ENCODE measurements at places on chromosomes 6 and 20.

- no peak for DNase-seq
These were observed 32.6 kb downstream of the SIM1 start for GRCh38 chr6:100432136-100432535.

DNA sequence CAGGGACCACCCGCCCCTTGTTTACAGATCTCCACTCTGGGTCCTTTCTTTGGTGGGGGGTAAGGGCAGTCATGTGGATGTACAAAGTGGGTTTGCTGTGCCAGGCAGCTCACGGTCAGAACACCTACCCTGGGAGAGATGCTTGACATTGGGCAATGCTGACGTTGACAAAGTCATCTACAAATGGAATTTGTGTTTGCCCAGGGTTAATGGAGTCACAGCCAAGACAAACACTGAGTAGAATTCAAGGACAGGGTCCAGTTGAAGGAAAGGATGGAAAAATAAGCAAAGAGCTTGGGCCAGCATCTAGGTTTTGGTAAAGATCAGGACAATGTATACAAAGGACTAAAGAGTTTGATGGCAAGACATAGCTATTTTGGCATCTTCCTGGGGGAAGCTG is 54.7 kb downstream of the MOCS1 start:
- no peak for DNase-seq

- DNase-seq, result no peak
These were observed 256.6 kb downstream of the DLL1 start for GRCh38 chr6:170034294-170034693.

DNA sequence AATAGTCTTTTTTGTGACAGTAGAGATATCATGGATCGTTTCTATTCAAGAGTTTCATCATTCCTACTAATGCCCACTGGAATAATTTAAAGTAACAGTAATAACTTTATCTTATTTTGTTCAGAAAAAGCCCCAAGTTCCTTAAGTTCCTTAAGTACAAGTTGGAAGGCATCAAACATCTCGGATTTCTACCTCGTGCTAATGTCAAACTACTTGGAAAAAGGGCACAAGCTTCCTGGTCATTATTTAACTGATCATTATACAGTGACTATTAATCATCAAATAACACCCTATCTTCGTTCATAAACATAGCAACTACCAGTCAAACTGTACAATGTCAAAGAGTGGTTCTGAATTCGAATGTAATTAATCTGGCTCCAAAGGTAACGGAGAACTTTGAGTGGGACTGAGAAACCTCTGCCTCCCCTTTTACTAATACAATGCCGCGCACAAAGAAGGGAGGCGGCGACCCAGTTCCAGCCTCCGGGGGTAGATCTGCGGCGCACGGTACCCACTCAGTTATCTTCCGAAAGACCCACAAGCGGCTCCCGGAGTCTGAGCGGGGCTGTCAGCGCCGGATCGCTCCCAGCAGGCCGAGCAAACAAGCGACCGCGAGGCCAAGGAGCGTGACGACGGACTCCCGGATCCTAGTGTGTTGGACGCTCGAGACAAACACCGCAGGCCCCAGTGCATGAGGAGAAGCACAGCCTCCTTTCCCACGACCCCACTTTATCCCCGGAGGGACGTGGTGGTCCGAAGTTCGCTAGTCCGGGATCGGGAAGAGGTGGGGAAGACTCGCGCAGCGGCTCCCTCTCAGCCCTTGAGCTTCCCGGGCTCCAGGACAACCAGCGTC is 716 bp downstream of the SHPRH start:
- no peak for DNase-seq

DNA sequence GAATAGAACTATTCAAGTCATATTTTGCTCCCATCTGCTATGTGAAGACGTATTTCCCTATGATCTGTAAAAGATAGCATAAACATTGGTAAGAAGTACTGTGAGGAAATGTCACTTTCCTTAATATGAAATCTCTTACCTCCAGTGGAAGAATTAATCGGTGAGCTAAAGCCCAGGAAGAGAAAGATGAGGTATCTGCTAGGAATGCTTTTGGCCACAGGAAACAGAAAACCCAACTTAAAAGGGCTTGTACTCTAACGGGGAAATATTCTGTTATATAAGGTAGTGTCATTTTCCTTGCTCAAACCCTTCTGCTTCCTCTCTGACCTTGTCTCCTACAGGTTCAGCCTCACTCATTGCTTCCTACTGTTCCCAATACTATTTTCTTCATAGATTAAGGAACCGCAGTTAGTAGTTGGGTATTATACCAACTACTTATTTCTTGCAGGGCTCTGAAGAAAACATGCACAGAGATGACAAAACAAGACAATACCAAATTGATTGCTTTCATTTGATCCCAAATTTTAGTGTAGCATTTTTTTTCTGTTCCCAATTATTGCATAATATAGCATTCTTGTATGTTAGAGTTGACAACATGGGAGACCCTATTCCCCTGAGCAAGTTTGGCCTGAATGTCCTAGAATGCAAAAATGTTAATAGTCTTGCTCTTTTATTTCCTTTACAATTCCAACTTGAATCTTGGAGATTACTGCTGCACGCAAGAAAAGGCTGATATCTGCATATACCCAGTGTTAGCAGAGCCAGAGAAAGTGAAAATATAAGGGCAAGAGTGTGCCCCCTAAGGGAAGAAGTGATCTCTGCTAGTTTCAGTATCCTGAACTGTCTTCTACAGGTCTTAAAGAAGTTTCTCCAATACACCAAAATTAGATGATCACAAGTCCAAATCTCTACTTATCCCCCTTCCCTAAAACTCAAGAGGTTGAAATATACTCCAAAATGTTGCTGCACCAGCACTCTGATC is 65.3 kb downstream of the AFG1L start:
- DNase-seq, result no peak

- no peak for DNase-seq
These were observed 193.1 kb upstream of the SIM1 start for GRCh38 chr6:100657678-100658330.

DNA sequence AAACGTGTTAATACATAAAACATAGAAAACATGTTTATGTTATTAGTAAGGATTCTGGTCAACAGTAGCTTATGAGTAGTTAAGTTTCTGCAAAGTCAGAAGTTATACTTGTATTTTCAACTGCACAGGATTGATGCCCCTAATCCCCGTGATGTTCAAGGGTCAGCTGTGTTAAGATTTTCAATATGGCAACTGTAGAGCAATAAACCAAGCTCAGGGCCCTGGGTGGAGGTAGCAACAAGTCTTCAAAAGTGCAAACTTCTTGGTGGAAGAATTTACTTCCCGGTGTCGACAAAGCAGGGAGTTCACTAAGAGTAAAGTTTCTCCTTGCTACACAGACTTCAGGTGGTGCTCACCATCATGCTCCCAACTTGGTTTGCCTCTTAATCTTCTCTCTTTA is 4.1 kb upstream of the BCAS1 start:
- DNase-seq, result no peak

GRCh38 chr6:161436106-161436876 is 162.4 kb upstream of the AGPAT4 start:
- DNase-seq, result no peak

DNA sequence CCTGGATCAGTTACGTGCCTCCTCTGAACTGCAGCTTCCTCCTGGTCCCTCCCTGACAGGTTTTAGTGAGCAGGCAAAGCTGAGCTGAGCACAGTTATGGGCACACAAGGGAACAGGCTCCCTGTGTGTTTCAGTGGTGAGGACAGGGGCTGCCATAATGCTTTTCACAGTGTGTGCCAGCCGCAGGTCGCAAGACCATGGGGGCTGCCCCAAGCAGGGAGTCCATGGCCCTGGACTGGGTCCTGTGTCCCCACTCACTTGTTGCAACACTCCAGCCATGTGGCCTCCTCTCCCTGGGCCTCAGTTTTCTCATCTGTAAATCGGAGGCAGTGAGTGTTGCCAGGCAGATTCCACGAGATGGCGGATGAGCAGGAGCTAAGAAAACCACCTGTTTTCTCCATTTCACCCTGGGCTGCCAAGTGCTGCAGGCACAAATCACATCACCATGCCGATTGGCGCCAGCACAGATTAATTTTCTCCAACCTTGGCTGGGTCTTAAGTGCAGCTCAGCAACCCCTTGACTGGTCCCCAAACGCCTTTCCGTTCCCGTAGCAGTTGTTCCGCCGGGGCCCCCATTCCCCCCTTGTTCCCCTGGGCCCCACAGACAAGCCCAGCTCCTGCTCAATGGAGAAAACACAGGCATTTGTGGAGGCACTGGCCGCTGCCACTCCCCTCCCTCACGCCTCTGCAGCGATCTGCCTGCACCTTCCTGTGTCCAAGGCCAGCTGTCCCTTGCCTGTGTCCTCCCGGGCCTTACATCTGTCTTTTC is 57.1 kb upstream of the NNAT start:
- no peak for DNase-seq

DNA sequence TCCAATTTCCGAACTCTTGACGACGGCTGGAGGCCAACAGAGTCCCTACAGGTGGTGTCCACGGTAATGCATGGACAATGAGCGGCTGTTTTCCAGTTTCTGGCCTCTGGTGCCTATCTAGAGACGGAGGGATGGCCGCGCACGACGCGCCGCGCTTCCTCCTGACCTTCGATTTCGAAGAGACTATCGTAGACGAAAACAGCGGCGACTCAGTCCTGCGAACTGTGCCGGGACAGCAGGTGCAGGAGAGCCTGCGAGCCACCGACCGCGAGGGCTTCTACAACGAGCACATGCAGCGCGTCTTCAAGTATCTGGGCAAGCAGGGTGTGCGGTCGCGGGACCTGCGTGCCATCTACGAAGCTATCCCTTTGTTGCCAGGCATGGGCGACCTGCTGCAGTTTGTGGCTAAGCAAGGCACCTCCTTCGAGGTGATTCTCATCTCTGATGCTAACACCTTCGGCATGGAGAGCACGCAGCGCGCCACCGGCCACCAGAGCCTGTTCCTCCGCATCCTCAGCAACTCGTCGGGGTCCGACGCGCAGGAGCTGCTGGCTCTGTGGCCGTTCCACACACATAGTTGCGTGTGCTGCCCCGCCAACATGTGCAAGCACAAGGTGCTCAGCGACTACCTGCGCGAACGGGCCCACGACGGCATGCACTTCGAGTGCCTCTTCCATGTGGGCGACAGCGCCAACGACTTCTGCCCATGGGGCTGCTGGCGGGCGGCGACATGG is 169.4 kb downstream of the CDK19 start:
- DNase-seq, result no peak

GRCh38 chr6:56243518-56244070 is 3.8 kb downstream of the COL21A1 start:
- no peak for DNase-seq

DNA sequence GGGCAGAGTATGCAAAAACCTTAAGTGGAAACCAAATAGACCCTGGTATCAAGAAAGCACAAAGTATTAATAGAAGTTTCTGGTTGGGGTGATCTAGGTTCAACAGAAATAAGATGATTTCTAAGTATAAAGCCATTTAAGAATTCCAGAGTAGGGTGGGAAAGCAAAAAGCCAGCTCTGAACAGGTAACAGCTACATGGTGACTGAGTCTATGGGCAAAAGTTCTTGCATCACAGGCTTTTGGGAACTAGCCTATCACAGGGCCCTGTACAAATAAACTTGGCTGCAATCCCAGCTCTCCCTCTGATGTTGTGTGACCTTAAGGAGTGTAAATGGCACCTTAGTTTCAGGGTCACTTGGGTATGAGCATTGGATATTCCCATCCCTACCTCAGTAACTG is 5.5 kb downstream of the TCF19 start:
- DNase-seq, result no peak

DNA sequence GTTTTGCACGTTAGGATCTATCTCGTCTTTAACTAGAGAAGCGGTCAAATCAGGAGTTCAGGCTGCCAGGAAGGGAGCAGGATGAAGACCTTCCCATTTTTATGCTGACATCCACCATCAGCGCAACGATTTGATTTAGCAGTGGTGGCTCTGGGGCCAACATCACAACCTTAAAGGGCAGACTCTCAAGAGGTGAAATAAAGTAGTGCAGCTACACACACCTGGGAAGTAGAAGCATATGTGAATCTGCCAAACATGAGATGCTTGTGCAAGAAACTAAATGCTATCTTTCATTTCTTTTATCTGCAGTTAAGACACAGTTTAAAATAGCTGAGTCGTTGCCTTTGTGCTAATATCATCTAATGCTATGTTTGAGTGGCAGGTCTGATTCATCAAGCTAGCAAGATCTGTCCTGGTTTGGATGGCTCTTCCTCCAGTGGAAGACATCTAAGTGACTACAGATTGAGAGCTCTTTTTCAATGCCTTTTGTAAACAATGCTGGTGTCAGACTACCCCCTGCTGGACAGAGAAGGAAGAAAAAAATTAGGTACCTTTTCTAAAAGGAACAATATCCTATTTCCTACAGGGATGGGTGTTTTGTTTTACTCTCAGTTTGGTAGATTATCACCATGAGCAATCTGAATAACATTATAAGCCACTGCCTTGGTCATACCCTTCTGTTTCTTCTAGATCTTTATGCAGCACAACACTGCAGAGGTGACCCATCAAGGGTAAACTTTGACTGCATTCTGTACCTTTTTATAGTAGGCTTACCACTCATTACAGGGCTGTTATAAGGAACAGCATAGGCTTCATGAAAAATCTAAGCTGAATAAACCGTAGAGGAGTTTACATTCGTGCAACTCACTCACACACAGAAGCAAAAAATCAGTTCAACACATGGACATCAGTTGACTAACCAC is 171.6 kb upstream of the FBXL4 start:
- DNase-seq, result no peak

DNA sequence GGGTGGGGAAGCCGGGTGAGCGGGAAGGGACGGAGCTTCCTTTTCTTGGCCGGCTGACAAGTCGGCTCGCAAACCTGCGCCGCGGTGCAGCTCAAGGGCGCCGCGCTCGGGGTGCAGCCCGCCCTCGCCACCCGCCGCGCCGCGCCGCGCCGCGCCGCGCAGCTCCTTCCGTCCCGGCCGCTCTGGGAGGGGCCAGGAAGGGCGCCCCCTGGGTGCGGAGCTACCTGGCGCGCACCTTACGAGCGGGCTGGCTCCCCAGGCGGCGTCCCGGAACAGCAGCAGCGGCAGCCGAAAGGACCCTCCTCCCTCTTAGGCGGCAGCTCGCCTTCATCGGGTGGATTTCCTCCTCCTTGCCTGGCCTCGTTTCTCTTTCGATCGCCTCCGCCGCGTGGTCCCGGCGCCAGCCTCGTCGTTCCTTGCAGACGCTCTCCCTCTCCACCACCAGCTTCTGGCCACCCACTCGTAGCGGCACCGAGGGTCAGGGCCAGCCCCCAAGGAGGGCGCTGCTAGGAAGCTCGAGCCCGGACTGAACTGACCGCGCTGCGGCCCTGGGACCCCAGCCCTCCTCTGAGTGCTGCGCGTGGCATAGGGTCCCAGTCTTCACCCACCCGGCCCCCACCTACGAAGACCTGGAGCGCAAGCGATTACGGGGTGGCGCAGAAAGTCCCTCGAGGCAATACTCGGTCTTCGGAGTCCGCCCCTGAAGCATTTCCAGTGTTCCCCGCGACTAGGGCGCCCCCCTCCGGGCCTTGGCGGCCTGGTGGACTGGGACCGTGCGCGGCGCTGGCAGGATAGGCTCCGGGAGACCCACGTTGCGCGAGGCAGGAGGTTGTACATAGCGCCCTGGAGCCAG is at the start of gene MAP3K5:
Gene MAP3K5, minus strand, starts transcription at position 68 of the 853 bp plus-strand sequence. CDS start 320 bp downstream, outside the sequence.
- DNase-seq, result peak; percentile 92

DNA sequence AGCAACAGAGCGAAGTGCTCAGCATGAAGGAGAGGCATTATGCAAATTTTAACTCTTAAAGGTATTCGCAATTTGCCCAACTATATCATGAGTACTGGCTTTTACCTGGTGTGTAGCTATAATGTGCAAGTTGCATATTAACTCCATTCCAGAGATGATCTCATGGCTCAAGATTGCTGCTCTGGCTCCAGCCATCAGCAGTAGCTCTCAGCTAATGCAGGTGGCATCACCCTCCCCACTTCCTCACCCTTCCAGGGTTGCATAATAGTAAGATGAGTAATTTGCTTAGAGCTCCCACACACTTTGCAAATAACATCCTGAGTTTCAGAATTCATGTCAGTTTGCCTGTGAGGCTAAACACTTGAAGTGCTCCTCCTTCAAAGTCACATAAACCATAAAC is 15.9 kb upstream of the PCSK2 start:
- DNase-seq, result no peak
